Activated gamma-delta T cell treated with anti-CD3 and anti-CD28 coated beads, Interleukin-2, amount 50 U/mL, for 16 hours (primary cell): ENCODE measurements at places on chromosomes 7 and 10.

GRCh38 chr7:144907577-144907976 is 71.7 kb upstream of the TPK1 start:
- DNase-seq = no peak

- DNase-seq = no peak
Measured at GRCh38 chr7:32102432-32102873, 32.2 kb upstream of the PDE1C start.

DNA sequence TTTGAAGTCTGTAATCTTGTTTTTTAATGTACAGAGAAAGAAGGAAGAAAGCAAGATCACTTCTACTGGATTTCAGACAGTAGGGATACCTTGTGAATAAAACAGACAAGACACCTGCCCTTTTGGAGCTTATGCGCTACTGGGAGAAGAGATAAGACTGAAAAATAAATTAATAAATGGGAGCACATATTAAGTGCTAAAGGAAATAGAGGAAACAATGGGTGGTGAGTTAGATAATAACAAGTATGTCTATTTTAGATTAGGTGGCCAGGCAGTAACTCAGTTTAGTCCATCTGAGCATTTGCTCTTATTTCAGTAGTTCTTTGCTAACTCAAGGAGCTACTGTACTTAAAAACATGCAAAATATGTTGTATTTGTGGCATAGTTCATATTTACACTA is 15.9 kb downstream of the MIOS start:
- DNase-seq = no peak

- DNase-seq = no peak
Measured at GRCh38 chr7:47778153-47778661, 170.1 kb downstream of the PKD1L1 start.

- DNase-seq = peak; percentile 68
Measured at GRCh38 chr7:50467817-50468610, 17.9 kb upstream of the FIGNL1 start.

GRCh38 chr10:20708305-20708704 is 188.8 kb downstream of the NEBL start:
- no peak for DNase-seq

- no peak for DNase-seq
Measured at GRCh38 chr7:141013345-141013715, 1.4 kb downstream of the MRPS33 start.

DNA sequence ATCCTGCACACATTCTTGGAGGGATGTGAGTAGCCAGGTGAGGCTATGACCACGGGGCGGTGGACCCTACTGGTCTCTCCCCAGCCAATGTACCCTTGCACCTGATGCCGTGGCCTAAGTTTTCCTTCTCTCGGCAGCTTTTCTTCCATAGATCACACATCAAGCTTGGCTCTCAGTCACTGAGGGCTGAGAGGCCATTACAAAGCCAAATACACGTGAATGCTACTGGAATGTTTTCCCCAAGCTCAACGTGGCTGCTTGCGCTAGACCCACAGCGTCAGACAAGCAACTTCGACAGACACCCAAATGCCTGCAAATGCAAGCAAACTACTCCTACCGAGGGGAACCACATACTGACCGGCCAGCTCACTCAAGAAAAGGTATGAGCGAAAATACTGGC is 83.1 kb downstream of the PRPF18 start:
- DNase-seq = no peak

DNA sequence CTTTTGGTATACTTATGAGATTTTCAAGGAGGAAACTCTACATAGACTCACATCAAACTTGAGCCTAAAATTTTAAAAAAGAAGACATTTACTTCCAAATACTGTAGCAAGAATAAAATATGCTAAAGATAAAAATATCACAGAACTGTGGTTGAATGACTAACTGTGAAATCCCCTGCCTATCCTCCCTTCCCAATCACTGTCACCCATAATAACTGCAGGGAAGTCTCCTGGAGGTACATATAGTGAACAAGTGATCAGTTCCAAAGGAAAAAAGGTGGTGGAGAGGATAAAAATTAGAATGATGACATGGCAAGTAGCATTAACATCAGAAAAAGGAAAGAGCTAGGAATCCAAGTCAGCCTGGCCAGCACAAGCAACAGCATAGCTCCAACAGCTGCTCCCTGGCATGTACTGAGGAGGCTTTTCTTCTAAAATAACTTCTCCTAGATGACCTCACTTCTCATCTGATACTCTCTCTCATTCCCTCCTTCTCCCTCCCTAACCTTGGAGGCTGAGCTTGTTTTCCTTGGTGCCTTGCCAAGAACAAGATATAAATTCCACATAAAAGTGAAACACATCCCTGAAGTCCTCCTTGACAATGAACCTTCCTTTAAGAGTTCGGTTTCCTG is 124.0 kb downstream of the IQUB start:
- DNase-seq = no peak

DNA sequence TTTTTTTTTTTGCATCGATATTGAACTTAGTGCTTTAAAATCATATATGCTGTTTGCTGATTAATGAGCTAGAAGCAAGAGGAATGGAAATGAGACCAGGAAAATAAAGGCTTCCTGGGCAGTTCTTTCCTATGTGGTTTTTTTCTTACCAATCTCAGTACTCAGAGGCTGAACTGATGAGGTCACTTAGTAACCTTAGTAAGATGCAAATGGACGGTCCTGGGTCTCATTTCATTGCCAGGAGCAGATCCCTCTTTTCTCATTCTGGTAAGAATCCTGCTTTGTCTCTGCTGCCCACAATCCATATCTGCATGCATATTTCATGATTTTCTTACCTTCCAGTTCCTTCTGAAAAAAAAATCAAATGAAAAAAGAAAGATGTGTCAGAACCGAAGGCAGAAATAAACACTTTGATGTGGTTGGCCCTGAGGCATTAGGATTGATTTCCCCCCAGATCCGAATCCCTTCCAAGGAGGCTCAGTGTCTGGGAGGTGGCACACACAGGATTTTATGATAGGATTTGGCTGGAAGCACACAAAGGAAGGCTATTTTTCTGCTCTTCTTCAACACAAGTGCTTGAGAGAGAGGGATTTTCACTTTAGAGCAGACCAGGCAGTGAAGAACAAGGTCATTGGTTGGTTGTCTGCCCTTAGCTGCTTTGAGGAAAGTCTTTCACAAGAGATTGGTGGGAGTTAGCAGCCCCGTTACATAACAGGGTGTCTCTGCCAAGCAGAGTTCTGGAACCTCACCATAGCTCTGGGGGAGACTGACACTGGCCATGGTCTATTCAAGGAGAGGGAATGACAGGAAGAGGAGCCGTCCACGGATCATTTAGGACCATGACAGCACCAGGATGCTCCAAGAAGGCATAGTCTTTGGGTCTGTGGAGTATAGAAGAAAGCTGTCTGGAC is 150.0 kb downstream of the CAMK1D start:
- DNase-seq = no peak

- no peak for DNase-seq
Measured at GRCh38 chr7:120966961-120967360, 16.4 kb downstream of the ING3 start.
